Mesothelial cell of epicardium (in vitro differentiated cells): ENCODE measurements at places on chromosomes 2 and 18. TPM values are rescaled to one million over a fixed set of nuclear protein-coding genes. Genes with fewer than 3 reads are reported as not detected.
A peak's percentile ranks its signal among the peaks of the same experiment; 100 is the strongest.

DNA sequence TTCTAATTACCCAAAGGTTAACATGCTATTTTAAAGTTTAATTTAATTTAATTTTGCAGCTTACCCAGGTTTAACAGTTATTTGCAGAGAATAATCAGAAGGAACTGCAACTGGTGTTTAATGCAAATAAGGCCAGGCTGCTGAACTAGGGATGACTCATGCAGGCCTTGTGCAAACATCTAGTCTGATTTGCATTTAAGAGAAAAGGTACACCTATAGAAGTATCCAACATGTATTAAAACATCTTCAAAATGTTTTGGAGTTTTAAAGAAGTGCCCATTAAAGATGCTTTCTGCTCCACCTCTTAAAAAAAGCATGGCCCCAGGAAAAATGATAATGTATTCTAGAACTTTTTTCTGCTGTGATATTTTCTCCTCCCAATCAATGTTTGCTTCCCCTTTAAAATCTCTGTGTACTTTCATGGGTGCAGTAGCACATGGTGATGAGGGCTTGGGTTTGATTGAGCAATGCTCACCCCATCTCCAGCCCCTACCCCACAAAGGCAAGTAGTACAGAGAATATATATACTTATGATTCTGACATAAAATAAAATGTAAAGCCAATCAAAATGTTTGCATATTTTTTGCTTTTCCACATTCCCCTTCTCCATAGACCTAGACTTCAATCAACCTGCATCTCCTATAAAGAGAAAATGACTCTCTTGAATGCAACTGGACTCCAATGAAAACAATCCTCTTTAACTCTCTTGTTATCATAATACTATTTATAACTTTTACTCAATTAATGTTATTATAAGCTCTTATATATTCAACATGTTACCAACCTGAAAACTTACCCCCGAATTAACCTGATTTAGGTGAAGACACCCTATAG is 54.1 kb downstream of the ATP8B1 start:
- no peak for DNase-seq

DNA sequence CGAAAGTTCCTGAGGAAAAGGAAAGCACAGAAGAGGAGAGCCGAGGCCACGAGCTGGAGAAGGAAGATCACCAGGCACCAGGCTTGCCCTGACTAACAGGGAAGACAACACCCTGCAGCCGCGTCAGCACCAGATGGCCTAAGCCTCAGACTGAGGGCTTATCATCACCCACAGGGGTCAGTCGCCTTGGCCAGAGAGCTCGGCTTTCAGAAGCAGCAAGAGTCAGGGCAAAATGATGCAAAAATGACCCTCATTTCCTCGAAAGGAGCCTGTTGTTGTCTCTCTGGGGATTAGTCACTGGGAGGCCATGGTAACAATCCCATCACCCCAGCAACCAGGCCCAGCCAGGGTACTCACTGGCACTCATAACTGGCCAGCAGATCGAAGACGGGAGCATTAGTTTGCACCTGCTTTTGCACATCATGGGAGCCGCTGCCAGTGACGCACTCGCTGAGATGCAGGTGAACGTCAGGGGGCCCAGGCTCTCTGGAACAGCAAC is 42.7 kb upstream of the ZFP36L2 start:
- DNase-seq = no peak

Gene CD226
- total RNA-seq = 0.31 to 0.84 TPM (median 0.63 TPM) in 3 replicates

Gene PRLH
- not detected in 3 replicates for total RNA-seq

Gene MXD1
- 8.7 to 10.4 TPM (median 9.7 TPM) in 3 replicates for total RNA-seq

DNA sequence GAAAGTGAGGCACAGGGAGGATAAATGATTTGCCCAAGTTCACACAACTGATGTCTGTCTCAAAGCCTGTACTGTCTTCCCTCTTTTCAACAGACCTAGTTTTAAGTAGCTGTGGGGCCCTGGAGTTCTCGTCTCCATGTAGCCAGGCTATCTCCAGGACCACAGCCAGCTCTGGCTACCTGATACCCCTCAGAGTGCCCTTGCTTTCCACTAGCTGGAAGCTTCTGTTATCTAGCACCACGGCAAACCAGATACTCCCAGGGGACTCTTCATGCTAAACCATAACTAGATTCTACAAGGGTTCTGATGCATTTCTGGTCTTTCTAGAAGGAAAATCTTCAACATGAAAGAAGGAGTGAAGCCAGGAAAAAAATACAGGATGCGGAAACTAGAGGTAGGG is 137.3 kb downstream of the GALNT14 start:
- DNase-seq = no peak

Gene VWC2L
- not detected in 3 replicates for total RNA-seq

Gene SOX11
- 45.0 to 47.0 TPM (median 46.2 TPM) in 3 replicates for total RNA-seq

Gene ANKRD53
- 3.6 to 4.9 TPM (median 4.0 TPM) in 3 replicates for total RNA-seq

DNA sequence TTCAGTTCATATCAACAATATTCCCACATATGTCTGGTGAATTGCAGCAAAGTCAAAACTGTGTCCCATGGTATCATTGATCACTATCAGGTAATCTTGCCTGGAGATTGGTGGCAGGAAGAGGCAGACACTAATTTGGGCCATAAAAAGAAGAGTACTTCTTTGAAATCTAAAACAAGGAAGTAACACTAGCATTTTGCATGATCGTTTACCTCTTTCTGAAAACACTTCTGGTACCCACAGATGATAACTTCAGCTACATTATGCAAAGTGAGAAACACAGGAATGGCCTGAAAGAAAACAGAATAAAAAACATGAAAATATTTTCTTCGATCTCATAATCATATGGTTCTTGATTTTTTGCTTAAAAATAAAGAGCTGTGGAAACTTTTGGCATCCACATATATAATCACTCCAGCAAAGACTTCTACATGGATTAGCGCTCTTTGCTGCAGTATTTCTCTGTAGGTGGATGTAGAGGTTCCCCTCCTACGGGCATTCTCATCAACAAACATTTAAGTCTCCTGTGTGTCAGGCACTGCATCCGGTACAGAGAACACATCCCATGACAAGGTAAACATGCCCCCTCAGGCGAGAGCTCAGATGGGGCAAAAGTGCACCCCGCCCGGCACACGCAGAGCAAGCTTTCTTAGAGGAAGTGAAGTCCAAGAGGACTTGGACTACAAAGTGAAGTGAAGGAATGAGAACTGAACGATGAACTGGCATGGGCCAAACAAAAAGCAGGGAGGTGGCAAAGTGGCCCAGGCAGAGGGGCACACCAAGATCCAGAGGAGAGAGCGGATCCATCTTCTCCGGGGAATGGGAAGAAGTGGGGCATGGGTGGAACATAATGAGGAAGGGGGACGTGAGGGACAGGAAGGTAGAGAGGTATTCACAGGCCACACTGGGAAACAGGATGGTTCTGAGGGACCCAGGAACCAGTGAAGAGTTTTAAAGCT is 68.0 kb upstream of the RIOK3 start:
- DNase-seq = no peak

Gene DLX1
- 5.1 to 5.9 TPM (median 5.1 TPM) in 3 replicates for total RNA-seq

DNA sequence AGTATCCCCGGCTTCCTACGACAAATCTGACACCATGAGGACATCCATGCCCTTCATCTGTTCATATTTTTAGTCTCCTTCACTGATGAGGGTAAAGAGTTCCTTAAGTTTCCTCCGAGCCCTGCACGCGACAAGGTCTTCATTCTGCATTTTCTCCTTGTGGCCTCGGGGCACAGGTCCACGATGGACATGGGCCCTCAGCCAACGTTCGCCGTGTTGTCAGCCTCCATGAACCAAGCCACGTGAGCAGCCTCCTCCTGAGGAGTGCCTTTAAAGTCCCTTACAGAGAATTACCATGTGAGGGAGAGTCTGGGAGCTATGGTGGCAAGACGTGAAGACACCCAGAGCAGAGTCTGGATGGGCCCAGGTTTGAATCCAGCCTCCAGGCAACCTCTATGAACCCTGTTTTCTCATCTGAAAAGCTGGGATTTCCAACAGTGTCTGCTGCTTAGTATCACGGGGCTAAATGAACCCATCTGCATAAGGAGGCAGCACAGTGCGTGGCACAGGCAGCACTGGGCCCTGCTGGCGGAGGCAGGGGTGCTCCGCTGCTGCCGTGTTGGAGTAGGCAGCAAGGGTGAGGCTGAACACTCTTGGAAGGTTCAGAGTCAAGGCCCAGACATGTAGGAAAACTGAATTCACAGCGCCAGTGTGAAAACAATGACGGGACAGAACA is 54.1 kb downstream of the EIPR1 start:
- no peak for DNase-seq

GRCh38 chr2:205657579-205657978 is 24.7 kb upstream of the NRP2 start:
- no peak for DNase-seq

DNA sequence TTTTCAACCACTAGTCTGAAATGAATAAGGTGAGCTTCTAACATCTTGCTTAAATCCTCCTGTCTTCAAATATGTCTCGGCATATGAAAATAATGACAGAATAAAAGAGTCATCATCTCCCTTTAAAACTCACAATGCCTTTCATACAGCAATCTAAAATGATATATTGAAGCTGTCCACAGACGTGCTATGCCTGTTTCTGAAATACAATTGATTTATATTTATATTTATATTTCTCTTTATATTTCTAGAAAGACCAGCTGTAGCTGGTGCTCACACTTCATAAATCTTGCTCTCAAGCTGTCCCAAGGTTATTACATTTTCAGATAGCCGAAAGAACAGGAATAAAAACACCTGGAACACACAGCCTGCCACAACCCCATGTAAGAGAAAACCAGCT is 11.1 kb downstream of the MBP start:
- no peak for DNase-seq

GRCh38 chr2:156242874-156243273 is 89.6 kb downstream of the NR4A2 start:
- DNase-seq = no peak

- DNase-seq = no peak
These were observed 240.0 kb downstream of the LOXHD1 start for GRCh38 chr18:46416706-46417638.

Gene DSC3
- 29.1 to 32.6 TPM (median 30.9 TPM) in 3 replicates for total RNA-seq

DNA sequence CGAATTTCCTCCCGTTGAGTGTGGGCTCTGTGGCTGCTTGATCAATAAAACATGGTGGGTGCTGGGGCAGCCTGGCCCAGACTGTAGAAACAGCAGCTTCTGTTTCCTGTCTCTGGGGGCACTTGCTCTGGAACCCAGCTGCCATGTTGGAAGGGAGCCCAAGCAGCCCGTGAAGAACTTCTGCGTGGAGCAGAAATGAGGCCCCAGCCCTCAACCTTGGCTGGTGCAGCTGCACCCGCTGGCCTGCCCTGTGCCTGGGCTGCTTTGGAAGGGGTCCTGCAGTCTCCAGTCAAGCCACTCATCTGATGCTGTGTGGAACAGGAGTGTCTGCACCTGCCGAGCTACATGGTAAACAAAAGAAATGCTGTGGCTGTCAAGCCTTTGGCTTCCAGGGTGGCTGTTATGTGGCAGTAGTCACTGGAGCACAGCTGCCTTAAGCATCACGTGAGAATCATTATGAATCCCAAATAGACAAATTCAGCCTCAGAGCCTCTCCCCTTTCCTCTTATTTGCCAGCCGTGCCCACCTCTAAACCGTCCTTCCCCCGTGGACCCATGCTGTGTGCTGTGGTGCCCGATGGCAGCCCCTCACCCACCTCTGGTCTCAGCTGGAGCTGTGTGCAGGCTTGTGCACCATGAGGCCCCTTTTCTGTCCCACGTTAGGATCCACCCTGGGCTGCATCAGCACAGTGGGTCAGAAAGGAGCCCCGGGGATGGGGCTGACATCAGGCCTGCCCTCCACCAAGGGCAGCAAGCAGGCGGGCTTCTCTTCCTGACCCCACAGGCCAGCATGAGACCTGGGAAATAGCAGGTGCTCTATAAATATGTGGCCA is 134.0 kb upstream of the HDAC4 start:
- DNase-seq = no peak

GRCh38 chr2:42693013-42693615 is 70.8 kb downstream of the OXER1 start:
- no peak for DNase-seq

- no peak for DNase-seq
These were observed 455.9 kb upstream of the HS6ST1 start for GRCh38 chr2:128774320-128775216.

DNA sequence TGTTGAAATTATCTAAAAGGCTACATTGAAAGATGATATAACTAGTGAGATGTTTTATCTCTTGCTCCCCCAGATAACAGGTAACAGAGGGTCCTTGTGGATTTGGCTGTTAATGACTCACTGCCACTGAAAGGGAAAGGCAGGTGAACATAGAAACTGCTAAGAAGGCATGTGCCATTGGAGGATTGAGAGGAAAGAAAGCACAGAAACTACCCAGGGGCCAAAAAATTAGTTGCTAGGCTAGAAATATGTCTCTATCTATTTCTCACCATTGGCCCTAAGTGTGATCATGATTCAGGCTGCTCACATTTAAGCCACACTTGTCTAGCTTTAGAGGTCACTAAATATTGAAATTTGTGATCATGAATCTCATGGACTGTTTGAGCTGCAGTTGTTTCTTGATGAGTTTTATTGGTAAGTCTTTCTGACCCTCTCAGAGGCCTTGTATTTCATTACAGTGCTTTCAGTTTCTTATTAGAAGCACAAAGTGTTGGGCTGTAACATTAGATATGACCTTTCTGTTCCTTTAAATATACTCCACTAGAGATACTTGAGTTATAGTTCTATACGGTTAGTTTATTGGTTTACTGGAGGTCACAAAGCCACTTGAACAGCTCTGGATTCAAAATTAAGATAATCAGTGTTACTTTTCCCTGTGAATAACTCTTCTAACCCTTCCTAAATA is 26.2 kb downstream of the NAB1 start:
- no peak for DNase-seq

Gene SLC4A5
- total RNA-seq = 7.5 to 9.3 TPM (median 9.2 TPM) in 3 replicates

GRCh38 chr18:22711192-22711685 is 221.9 kb upstream of the RBBP8 start:
- DNase-seq = no peak

Gene KIF5C
- total RNA-seq = 1.3 to 2.3 TPM (median 1.3 TPM) in 3 replicates

DNA sequence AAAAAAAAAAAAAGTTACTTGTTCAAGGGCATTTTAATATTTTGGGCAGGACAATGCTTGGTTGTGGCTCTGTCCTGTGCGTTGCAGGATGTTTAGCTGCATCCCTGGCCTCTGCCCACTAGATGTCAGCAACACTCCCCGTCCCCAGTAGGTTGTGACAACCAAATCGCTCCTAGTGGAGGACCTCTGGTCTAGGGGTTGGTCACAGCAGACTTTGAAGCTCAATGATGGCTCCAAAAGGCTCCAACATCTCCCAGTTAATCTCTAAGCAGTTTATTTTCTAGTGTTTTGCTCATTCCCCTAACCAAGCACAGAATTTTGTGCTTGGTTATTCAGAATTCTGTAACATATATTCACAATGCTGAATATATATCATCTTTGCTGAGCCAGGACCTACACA is 67.0 kb downstream of the CHRNA1 start:
- DNase-seq = peak; percentile 50

- DNase-seq = no peak
These were observed 27.6 kb upstream of the CABLES1 start for GRCh38 chr18:23107718-23108117.

Gene ARHGAP28
- 153 to 161 TPM (median 159 TPM) in 3 replicates for total RNA-seq

Gene RIT2
- total RNA-seq = 0.57 TPM in 1 of 3 replicates, not detected in the others

- no peak for DNase-seq
These were observed 60.2 kb upstream of the GLS start for GRCh38 chr2:190820416-190820815.

GRCh38 chr2:96262306-96262705 is 3.5 kb downstream of the TMEM127 start:
- no peak for DNase-seq
